ENCODE measurements at places on chromosomes 2 and 18.

GRCh38 chr18:30175061-30175574 is 867.4 kb downstream of the DSC3 start:
- no peak for DNase-seq

DNA sequence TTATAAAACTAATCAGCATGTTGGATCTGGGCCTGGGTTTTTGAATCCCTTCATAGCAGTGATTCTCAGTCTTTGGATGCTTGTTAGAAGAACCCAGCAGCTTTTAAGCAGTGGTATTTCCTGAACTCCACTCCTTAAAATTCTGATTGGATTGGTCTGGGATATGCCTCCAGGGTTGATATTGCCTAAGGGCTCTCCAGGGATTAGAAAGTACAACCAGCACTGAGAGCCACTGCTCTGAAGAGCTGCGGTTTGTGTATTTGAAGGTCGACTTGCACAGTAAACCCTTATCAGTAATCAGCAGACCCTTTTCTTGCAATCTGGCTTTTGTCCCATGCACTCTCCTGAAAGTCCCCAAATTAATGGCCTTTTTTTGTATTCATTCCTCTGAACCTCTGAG is 17.0 kb upstream of the RBMS1 start:
- DNase-seq = no peak

- no peak for DNase-seq
Measured at GRCh38 chr2:111930875-111931274, 32.5 kb downstream of the MERTK start.

DNA sequence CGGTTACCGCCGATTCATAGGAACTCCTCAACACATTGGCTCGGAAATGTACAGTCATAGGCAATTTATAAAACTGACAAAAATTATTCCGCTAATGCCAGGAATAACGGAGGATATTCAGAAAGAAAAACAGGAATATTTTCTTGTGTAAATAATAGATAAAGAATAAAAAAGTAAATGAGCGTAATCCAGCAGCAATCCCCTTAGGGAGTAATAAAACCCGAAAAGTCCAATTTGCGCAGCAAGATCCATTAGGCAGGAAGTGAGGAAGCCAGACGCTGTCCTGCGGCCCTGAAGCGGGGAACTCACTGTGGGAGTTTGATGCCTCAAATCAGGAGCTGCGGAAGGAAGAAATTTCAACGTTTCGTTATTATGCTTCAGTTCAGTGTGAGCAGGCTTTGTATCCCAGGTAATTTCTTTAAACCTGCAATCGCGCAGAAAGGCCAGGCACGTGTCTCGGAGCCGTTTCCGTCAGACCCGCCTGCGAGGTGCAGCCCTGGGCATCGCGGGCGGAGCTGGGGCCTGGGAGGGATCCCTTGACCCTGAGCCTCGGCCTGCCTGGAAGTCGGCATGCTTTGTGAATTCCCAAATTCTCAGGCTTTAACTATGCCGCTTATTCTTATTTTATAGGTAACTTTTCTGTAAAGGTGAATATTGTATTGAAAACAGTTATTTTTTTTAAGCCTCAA is 180.9 kb upstream of the ALKAL2 start:
- DNase-seq = no peak

- DNase-seq = peak; percentile 44
Measured at GRCh38 chr18:54717673-54718407, 110.4 kb upstream of the RAB27B start.

DNA sequence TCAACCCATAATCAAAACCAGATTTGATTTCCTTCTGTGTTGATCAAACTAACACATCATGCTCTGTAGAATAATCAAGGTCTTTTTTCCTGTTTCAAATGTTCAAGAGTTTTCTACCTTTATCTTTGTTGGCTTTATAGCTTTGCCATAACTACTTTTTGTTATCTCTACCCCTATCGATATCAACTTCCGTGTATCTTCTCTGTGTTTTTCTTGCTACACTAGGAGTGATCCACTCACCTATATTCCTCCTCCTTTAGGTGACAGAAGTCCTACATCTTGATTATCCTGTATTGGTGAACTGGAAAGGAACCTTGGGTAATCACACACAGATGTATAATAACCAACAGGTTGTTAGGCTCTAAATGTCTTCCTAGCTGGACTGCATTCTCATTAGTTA is 85.5 kb downstream of the LTBP1 start:
- DNase-seq = no peak

GRCh38 chr2:160565099-160565845 is 71.7 kb upstream of the RBMS1 start:
- DNase-seq = no peak

DNA sequence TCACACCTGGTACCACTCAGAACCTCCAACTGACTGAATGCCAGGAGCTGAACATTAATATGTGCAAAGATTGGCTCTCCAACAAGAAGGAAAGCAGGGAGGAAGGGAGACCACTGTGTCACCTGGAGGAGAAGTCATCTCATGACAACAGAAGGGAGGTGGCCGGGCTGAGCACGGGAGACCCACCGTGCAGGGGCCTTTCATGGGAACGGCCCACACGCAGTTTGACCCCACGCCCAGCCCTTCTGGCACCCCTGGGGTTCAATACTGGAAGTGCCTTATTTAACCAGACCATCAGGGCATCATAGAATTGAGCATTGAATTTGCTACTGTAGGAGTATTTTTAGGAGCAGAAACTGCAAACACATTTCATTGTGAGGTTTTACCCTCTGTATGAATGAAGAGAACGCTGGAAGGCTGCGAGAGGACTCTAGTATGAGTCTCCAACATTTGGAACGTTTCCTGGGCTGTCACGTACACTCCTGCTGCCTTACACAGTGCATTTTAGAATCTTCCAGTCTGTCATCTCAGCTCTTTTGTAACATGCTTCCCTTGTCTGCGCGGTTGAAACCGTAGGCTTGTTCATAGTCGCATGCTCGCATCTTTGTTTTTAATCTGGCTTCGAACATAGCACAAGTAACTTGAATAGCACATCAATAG is 132.1 kb downstream of the NFATC1 start:
- no peak for DNase-seq

DNA sequence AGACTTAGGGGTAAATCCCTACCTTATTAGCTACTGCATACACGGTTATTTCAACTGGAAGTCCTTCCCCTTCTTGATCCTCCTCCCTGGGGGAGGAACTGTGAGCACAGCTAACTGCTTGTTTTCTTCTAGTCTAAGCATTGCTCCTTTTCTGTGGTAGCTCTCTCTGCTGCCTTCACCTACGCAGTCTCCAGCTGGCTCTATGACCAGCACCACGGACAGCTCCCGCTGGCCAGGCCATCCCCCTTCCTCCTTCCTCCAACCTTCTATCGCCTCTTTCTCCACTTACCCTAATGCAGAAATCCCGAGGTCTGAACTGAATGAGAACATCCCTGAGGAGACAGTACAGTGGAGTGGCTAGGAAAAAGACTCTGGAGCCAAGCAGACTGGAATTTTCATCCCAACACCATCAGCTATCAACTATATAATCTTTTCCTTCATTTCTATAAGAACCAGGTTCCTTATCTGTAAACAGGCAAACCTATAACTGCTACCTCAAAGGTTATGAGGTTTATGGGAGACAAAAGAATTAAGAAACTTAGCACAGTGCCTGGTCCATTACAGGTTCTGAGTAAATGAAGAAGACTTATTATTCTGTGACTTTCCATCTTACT is 4.7 kb upstream of the CFAP65 start:
- no peak for DNase-seq

GRCh38 chr2:156466739-156467405 is 30.7 kb downstream of the GPD2 start:
- no peak for DNase-seq

- DNase-seq = no peak
Measured at GRCh38 chr2:33204945-33205344, 258.2 kb downstream of the LTBP1 start.

DNA sequence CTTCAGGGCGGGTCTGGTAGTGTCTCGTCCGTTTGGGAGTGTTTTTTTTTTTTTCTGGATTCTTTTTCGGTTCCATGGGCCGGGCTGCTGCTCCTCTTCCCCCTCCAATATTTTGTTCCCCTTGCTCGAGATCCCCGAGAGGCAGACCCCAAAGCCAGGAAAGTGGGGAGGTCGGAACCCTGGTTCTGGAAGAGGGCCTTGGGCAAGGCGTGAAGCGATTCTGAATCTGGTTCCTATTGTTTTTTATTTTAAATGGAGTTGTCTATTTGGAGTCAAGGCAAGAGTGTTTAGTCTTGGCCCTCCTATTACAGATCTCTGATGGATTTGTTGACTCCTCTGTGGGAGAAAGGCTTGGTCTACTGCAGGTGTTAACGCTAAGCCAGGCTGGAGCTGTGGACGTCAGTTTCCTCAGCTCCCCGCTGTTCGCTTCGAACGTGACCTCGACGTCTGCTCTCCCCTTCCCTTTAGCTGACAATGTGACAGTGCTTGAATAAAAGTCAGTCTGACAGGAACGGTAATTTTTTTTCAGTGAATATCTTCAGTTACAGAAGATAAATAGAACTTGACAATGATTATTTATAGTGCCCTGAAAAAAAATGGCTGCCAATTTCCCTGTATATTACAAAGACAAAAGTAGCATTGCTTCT is 683 bp upstream of the DNAJC27 start:
- peak; percentile 64 for DNase-seq

DNA sequence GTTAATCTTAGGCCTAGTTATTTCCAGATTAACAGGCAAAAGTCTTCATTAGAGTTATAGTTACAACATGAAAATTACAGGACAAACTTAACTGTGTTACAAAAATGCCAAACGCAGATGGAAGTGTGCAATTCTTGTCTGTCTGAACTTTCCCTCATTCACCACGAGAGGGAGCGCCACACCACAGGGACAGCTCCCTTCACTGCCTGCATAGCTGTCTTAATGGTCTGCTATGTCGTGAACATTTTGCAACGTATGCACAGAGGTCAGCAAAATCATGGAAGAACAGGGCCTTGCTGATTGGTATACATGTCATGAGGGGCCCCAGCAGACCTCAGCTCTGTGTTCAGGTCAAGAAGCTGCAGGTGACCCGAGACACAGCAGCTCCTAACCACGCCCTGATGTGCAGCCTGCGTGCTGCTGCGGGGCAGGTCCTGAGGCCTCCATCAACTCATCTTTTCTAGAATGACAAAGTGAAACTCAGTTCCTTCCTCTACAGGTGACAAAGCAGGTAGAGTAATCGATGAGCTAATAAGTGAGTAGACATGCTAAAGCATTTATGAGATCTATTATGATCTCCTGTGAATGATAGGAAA is 78.8 kb upstream of the ATP8B1 start:
- DNase-seq = peak; percentile 48

Data from CD4-positive, alpha-beta T cell treated with Interleukin-17A for 1 hour (primary cell).